ENCODE measurements at places on chromosomes 5 and 9.

GRCh38 chr5:168772316-168772961 lies 193.3 kb upstream of the PANK3 start:
- no peak for DNase-seq

DNA sequence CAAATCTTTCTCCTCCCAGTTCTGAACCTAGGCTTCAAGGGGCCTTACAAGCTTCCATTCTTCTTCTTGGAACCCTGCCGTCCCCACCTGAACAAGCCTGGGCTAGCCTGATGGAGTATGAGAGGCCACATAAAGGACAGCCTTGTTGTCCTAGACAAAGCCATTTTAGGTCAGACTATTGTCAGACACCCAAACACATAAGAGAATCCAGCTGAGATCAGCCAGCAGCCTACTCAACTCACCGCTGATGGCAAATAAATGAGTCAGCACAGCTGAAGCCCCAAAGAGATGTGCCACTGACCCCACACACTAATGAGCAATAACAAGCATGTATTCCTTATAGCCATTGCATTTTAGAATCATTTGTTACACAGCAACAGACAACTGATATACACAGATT lies 33.8 kb downstream of the SVEP1 start:
- DNase-seq = no peak

GRCh38 chr5:54518146-54518817 lies 723 bp downstream of the SNX18 start:
- peak; percentile 34 for DNase-seq

GRCh38 chr5:173625673-173626504 lies 9.4 kb upstream of the BOD1 start:
- DNase-seq = no peak

DNA sequence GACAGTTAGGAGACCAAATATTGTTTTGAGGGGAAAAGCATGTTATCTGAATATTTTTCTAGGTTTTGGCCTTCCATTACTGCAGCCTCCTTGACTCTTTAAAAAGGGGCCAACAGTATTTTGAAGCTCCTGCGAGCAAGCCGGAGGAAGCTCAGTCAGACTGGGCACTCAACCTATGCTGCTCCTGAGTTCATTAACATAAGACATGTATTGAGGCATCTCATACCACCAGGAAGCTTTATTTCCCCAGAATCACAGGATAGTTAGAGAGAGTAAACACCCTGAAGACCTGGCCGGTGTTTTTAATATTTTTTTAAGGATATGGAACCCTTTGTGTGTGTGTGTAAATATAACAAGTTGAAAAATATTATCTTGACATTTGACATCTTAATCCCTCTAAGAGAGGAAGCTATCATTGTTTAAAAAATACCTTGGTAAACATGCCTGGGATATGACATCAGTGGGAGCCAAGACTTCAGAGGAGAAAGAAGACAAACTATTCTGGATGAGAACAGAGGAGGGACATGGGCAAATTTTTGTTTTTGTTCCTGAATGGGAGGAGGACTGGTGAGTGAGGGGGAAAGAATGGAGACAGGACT lies 139.3 kb upstream of the SLIT3 start:
- DNase-seq = no peak

- no peak for DNase-seq
Observed at GRCh38 chr5:22076586-22076985, 776.6 kb downstream of the CDH12 start.

DNA sequence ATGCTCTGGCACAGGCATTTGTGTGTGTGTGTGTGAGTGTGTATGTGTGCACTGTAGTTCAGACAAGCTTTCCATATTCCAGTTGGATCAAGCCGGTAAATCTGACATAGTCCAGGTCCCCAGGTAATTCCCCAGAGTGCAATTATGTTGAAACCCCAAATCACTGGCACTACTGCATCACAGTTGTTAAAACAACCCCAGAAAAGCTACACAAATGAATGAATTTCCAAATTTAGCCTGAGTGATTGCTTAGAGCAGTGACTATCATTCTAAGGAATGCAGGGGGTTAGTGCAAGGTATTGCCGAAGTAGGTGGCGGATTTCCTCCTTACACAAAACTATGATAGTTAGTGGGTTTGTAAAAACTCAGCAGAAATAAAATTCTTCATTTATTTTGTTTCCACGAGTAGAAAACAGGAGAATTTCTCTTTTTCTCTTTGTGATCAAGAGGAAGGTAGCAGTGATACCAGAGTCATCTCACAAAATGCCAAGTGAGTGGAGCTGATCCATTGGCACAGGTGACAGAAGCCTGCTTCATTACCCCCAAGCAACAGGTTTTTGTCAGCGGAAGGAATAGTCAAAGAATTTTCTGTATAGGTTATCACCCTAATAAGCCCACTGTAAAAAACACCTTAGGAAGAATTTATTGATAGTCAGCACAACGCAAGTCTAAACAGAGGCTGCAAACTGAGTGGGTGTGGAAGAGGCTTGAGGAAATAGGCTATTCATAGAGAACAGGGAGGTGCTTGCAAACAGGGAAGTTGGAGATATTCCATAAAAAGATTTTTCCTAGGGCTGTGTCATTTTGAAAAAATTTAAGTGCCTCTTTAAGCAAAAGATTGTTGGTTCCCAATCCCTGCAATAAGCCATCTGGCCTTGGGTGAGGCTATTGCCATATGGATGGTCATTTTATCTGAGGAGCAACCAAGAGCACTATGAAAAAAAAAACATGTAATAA lies 385.1 kb downstream of the CHSY3 start:
- DNase-seq = no peak

GRCh38 chr5:120806202-120806601 lies 342.1 kb downstream of the PRR16 start:
- no peak for DNase-seq
